ENCODE measurements at places on chromosomes 2 and 18.

DNA sequence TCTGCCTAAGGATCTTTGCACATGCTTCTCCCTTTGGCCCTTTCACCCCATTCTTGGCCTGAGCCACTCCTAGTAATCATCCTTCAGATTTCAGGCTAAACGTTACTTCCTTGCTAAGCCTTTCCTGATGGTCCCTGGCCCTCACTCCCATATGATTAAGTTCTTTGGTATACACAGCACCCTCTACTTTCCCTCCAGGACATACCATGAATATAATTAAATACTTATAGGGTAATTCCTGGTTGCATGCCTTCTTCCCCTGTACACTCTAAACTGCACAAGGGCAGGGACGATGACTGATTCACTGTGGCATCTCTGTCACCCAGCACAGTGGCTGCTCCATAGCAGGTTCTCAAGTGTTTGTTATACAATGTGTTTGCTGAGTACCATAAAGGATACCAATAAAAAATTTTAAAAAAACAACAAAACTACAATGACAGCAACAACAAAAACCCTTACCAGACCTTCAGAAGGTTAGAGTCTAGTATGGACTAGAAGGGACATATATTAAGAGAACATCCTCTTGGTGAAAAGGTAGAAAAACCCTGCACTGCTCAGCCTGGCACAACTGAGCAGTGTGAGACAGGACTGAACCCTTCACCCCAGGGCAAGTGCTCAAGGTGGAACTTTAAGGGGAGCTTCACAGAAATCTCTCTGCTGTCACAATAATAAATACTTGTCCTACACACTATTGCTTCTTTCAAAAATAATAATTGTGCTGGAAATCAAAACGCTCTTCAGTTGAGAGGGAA lies 76.2 kb downstream of the AAK1 start:
- no peak for DNase-seq

DNA sequence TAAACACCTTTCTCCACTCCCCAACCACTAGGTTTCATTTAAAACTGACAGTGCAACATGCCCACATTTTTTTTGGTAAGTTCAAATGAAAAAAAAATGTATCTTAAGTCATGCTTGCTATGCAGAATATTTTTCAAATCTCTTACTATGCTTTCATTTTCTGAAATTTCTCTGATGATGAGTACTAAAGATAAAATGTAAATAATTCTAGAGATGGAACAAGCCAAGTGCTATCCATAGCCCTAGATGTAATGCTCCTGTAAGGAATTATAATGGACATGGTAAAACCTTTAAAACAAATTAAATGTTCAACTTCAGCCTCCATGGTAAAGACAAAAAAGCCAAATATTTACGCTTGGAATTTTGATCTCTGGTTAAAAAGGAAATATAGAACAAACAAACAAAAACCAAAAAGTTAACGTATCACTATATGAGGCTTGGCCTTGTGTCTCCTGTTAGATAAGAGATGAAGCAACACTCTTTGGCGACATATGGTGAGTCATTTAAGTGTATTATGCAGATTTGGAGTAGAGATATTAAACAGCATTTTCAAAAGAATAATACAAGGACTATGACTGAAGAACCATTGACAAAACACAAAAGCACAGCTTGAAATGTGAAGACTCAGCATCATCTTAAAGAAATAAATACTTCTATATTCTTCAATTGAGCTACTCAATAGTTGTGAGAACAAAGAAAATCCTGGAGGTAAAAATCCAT lies 392.0 kb upstream of the LYPD1 start:
- DNase-seq, result no peak

DNA sequence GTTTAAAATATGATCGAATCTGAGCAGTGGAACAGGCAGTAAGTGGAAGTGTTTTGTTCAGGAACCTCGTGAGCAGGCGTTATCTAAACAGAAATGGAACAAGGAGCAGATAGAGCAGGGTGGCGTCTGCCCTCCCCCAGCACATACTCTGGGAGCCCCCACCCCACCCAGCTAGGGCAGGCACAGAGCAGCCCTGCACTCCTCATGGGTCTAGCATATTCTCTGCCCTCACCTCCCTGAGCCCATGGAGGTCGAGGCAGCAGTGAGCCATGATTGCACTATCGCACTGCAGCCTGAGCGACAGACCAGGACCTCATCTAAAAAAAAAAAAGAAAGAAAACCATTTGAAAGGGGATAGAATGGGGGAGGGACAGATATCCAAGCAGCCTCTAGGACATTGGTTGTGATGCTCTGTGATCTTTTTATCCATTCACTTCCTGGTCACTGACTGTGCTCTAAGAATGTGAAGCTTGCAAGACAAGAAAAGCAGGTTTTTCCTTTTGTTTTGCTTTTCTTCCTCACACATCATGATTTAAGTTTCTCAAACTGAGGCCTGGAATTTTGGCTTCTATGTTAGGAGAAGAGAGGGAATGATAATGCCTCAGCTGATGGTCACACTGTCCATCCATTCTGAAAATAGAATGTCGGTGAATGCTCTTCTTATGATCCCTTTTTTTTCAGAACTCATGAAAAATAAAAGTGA lies 3.1 kb downstream of the MLPH start:
- DNase-seq, result no peak

DNA sequence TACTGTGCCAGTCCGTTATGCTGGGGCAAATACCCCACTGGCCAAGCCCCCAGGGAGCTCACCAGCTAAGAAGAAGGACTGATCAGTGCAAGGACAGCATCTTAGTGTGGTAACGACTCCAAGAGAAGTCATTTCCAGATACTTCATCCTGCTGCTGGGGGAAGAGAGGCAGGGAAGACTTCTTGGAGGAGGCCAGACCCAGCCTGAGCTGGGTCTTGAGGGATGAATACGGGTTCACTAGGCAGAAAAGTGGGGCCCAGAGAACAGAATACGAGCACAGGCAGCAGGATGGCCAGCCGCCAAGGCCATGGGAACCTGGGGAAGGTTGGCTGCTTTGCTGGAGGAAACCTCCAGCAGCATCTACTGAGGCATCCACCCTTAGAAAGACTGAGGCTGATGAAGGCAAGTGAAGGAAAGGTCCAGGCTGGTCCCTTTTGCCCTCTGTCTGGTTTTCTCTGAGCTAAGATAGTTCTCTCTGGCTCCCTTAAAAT lies 84.1 kb downstream of the GLI2 start:
- DNase-seq, result no peak

DNA sequence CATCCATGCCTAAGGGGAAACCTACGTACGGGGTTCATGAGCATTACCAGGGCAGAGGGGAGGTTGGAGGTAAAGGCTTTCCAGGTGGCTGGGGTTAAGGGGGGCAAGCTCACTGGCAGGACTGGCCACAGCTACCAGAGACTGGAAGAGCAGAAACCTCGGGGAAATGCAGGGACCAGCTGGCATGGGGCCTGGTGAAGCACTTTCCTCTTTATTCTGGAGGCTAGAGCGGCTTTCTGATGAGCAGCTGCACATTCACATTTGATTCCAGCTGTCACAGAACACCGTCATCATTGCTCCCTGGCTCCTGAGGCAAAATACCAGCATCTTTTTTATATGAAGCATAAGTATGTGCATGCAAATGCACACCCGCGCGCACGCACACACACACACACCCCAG lies 28.7 kb upstream of the LRRC30 start:
- no peak for DNase-seq

GRCh38 chr2:169275696-169276444 lies 86.5 kb downstream of the LRP2 start:
- DNase-seq, result no peak

DNA sequence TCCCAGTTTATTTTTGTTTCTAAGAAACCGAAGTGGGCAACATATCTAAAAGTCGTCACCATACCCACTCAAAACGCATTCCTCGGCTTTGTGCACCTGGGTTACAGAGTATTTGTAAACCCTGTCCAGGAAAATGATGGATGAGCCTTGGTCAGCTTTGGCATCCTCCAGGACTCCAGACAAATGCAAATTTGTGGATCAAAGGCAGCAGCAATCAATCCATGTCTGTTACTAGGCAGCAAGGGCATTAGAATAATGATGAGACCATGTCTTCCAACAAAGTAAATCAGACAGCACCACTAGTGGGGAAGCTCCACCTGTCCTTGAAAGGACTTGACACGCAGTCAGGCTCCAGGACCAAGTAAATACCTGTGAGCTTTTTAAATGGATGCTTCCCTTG lies 672.6 kb upstream of the GYPC start:
- no peak for DNase-seq

DNA sequence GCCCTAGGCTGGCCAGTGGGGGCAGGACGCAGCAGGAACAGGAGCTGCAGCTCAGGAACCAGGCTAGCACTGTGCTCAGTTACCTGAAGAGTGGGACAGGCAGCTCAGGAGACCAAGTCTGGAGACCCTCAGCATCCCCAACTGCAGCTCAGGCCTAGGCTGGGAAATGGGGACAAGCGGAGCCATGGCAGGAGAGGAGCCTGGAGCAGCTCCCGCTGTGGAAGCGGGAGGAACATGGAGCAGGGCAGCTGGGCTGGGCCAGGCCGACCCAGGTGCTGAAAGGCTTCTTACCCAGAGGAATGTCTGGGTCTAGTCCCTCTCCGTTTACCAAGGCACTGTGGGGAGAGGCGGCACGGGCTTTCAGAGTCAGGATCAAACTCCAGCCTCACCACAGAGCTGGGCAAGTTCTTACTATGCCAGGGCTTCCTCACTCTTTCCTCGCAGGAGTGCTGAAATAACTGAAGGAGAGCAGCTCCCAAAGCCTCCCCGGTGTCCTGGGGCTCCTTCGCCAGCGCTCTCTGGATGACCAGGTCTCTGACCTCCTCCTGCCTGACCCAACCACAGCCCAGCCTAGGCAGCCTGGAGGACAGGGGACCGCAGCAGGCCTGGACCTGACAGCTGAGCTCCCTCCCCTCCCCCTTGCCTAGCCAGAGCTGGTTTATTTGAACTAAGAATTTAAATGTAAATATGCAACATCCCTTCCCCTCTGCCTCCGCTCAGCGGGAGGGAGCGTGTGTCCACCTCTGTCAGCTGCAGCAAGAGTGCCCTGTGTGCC lies 247.8 kb upstream of the SIX2 start:
- no peak for DNase-seq

DNA sequence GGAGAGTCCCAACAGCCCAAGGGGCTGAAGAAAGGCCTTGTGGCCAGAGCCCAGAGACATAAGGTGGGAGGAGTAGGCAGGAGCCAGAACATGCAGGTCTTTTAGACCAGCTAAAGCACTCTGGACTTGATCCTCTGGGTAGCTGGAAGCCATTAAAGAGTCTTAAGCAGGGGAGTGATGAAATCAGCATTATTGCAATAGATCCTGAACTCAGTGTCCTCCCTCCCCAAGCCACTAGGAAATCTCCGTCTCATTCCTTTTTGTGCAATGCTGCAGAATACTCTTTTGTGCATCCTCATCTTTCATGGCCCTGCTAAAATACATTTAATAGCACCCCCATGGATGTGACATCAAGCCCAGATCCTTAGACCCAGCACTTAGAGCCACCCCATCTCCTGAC lies 58.6 kb upstream of the ZCCHC2 start:
- DNase-seq, result no peak

DNA sequence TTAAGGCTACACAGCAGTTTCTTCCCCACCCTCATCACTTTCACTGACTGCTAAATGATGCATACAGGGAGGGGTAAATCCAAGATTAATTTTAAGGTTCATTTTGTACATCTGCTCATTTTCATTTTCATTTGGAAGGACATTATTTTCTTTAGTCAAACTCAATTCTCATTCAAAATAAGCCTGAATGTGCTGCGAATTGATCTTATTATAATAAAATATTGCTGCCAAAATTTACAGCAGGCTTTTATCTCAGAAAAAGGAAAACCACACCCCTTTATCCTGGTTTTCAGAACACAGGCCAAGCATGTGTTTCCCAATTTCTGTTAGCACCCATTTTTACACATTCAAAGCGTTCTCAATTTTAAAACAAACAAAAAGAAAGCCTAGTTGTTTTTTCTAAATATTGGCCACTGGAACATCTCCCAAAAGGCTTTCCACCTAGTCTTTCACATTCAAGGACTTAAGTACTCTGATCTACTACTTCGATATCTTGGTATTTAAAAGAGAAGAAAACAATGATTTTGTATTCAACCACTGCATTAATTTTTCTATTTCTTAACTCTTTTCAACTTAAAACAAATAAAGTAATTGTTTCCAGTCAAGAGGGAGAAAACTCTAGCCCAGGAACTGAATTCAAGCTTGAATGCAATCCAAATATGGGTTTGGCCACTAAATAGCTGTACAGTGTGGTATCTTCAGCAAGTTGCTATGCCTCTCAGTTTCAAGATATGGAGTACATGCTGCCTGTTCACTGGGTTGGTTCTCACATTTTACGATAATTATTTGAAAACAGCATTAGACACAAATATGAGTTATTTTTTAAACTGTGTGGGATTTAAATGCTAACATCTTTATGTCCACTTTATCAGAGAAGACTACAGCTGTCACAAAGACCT lies 52.5 kb downstream of the CDH2 start:
- no peak for DNase-seq

DNA sequence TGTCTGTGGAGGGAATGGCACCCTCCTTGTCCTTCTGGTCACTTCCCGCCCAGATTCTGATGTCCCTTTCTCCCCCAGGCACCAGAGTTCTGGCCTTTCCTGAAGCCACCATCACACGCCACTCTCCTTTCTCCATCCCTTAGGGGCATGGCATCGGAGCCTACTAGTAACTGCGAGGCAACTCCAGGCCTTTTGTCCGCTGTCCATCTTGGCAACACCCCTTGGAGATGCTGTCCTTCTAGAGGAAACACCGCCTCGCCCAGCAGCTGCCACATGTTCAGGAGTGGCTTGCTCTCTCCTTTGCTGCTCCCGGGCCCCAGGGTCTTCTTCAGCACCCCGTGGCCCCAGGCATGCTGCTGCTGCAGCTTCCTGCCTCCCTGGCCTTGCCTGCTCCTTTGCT lies 267.0 kb downstream of the SRBD1 start:
- DNase-seq, result no peak

GRCh38 chr2:158778243-158778642 lies 16.9 kb upstream of the DAPL1 start:
- DNase-seq, result no peak

- DNase-seq, result no peak
Measured at GRCh38 chr2:84904717-84905174, 710 bp upstream of the TMSB10 start.

DNA sequence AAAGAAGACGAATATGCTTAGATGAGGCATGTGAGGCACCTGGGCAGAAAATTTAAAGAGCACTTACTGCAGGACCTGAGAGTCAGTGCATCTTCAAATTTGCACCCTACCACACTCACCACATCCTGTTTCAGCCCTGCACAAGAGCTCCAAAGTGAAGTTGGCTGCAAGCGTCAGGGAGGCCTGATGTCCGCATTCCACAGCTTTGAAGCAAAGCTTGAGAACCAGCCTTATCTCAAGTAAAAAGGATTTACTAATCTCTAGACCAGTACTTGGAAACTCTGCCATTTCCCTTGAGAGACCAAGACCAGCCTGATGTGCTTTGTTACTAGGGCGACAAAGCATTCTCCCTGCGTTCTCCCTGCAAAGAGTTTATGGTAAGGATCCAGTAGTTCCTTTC lies 3.4 kb upstream of the ASNSD1 start:
- DNase-seq, result no peak

- no peak for DNase-seq
Measured at GRCh38 chr2:95034221-95034620, 8.7 kb downstream of the MAL start.

- no peak for DNase-seq
Measured at GRCh38 chr2:174338671-174339560, 4.2 kb downstream of the SP9 start.

GRCh38 chr2:12847694-12848575 lies 131.2 kb downstream of the TRIB2 start:
- DNase-seq, result no peak
